ENCODE measurements at places on chromosomes 13 and 19. TPM values are rescaled to one million over a fixed set of nuclear protein-coding genes. Genes with fewer than 3 reads are reported as not detected.

NTN5 gene
- total RNA-seq = not detected

- no peak for DNase-seq
These were observed 221.0 kb downstream of the EFNB2 start for GRCh38 chr13:106314417-106314816.

- DNase-seq = no peak
These were observed 20.3 kb upstream of the TMTC4 start for GRCh38 chr13:100694722-100695508.

- DNase-seq = no peak
These were observed 514.0 kb downstream of the KLF5 start for GRCh38 chr13:73572824-73573223.

GRCh38 chr19:30074741-30075715, 133.0 kb downstream of the URI1 start:
- no peak for DNase-seq

GRCh38 chr19:7852851-7853769, 21.1 kb downstream of the PRR36 start:
- peak; percentile 72 for DNase-seq

KLK3 gene
- total RNA-seq = not detected

MATK gene
- total RNA-seq = 0.64 TPM

FGF21 gene
- not detected for total RNA-seq

- no peak for DNase-seq
These were observed 56.9 kb upstream of the LRCH1 start for GRCh38 chr13:46496086-46496485.

GRCh38 chr19:28351761-28352160, 861.2 kb downstream of the UQCRFS1 start:
- no peak for DNase-seq

DNA sequence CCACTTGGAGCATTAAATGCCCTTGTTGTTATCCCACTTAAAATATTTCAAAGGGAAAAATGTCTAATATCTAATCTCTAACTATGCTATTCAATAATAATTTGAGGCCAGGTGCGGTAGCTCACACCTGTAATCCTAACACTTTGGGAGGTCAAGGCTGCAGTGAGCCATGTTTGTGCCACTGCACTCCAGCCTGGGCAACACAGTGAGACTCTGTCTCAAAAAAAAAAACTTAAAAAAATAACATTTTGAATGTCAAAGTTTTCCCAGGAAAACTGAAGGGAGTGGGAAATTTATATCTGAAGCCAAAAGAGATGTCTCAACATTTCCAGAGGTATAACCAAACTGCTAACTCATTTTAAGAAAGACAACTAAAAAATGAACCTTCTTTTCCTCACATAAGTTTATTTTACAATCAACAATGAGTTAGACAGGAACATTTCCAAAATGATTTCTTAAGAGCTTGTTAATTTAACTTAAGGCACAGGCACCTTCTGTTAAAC, 47.9 kb downstream of the CAB39L start:
- no peak for DNase-seq

FXYD7 gene
- not detected for total RNA-seq

JSRP1 gene
- not detected for total RNA-seq

- no peak for DNase-seq
These were observed 134.0 kb downstream of the COG6 start for GRCh38 chr13:39789451-39789850.

GRCh38 chr13:93218583-93218982, 8.0 kb upstream of the GPC6 start:
- DNase-seq = no peak

DNA sequence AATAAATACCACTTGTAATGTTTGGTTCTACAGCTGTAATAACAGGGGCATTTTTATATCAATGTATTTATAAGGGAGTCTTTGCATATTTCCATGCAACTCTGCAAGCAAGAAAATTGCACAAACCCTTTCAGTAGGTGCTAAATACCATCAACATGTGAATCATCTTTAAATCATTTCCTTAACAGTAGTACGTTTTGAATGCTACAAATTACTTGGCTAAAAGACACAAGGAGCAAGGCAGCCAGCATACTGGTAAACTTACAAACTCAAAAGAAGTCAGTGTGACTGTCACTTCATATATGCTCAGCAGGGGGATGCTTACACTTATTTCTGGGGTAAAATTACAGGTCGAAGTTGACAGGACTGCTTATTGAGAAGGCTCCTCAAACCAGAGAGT, 402.4 kb downstream of the EFNB2 start:
- peak; percentile 73 for DNase-seq

DNA sequence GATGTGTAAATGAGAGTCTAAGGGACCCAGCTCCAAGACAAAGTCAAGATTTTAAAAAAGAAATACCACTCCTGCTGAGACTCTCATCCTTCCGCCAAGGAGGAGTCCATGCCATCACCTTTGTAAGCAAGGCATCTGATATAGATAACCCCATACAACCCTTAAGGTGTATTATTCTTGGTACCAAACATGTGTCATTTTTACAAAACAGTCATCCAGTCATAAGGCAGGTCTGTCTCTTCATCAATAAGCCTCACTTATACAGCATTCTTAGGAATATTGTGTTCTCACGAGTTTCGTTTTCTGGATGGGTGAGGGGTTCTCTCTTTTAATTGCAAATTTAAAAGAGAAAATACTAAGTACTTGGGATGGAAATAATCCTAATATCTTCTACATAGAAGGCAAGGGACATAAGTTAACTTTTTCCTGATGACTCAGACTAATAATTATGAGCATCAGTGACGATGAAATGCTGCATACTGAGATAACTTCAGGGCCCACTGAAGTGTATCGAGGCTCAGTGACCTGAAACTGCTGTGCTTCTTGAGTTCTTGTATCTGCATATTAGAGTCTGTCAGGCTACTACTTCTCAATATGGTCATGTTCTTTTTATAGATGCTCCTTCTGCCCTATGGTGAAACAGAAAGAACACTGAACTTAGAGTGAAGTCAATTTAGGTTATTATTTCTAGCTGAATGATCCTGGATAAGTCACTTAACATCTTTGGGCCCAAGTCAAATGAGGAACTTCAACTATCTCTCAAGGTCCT, 166.6 kb downstream of the KLF12 start:
- no peak for DNase-seq

URAD gene
- total RNA-seq = not detected

GRCh38 chr13:113546571-113547237, 37.8 kb upstream of the TFDP1 start:
- peak; percentile 30 for DNase-seq

DNA sequence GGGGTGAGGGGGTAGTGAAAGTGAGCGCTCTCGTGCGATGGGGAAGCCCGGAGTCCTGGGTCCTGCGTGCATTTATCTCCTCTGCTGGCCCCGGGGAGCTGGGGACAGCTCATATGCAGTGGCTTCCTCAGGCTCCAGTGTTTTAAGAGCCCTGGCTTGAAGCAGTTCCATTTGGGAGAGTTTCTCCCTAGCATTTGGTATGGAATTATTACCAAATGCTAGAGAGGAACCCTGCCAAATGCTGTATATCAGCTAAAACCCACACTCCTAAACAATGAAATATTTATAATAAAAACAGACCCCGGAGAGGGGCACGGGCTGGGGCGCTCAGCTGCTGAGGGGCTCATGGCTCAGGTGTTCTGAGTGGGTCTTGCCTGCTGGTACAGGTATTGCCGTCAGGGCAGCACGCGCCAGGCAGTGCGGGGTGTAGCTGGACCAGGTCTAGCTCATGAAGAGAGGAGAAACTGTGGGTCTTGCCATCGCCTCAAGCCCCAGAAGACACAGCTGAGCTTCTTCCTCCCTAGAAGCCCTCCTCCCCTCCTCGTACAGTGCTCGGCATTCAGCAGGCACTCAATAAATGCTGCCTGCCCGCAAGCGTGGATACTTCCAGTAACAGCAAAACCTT, 163.6 kb upstream of the ZNF536 start:
- DNase-seq = no peak

DNA sequence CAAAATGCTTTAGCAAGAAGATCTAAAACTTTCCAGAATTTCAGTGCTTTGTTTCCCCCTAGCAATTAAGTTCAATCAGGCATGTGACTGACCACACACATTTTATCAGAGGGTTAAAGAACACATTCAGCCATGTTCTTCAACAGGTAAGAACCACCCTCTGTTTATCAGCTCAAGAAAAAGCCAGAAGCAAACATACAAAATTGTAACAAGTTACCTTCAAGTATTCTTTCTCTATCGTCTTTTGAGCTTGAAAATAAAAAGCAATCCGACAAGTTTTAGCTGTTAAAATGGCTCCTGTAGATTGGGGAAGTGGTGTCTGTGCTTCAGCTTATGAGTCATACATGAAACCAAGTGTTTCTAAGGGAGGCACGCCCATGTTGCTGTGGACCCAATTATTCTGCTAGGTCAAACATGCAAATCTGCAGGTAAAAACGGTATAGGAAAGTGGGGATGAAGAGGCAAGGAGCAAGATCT, at the start of gene ELF1:
Gene ELF1 (minus strand): TSS at position 306 of the 477 bp plus-strand sequence. CDS start 37,262 bp downstream, outside the sequence.
- peak; percentile 79 for DNase-seq

DNA sequence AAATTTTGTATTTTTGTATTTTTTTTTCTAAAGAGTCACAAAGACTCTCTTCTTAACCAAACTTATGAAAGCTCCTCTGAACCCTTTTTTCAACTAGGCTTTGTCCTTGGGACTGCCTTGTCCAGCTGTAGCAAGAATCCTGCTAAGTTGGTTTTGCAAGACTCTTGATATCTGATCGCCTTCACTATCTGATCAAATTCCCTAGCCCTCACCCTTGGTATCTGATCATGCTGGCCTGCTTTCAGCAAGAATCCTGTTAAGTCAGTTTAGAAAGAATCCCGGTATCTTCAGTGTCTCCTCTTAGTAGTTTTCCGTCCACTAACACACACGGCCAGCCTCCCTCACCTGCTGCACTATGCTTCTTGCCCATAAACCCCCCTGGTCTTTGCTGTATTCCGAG, 1.9 kb upstream of the SIGLEC5 start:
- no peak for DNase-seq

DNA sequence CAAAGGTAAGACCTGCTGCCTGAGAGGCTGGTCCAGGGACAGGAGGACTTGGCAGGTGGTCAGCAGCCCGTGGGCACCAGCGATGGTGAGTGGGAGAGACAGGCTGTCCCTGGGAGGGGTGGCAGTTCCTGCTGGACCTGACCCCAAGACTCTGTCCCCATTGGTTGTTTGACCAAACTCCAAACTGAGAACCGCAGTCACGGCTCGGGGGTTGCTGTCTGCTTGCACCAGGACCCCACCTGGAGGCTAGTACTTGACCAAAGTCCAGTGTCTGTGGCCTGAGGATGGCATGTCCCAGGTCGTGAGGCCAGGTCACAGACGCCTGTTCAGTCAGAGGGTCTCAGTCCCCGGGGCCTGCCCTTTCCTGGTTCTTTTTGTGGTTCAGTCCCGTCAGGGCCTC, 9.9 kb upstream of the ZNF14 start:
- DNase-seq = no peak

CATSPERD gene
- total RNA-seq = not detected

DNA sequence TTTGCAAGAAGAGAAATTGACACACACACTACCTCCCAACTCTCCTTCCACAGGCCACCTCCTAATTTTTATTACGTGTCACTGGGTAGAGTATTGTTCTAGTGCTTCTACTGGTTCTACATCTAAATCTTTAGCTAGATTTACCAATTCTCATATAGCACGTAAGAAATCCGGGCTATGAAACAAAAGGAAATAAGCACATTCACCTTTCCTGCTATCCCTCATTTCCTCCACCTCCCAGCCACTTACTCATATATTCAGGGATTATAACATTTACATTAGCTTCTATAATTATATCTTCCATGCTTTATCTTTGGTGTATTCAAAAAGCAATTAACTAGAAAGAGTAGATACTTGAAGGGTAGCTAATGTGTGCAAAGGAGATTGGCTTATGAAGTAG, 39.7 kb downstream of the USP12 start:
- peak; percentile 52 for DNase-seq

DIRAS1 gene
- total RNA-seq = 0.13 TPM

DNA sequence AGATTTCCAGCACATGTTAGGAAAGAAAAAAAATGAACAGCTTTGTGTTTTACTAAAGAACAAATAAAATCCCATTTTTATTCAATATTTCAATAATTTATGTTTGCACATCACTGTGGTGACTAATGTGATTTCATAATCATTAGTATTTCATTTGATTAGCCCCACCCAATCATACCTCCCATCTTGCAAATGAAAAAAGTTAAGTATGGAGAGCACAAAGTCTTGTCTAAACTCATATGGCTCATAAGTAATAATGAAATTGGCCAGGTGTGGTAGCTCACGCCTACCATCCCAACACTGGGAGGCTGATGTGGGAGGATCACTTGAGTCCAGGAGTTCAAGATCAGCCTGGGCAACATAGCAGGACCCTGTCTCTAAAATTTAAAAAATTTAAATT, 3.8 kb downstream of the ZNF490 start:
- no peak for DNase-seq

PEG3 gene
- total RNA-seq = 0.89 TPM

- no peak for DNase-seq
These were observed at the start of gene TNNI3 for GRCh38 chr19:55157064-55157908. Gene TNNI3, minus strand, starts transcription at chr19:55157732. Its CDS starts 143 bp downstream, at chr19:55157589.

GRCh38 chr13:38308736-38309135, 40.9 kb upstream of the UFM1 start:
- DNase-seq = no peak

PABPC3 gene
- under 0.01 TPM for total RNA-seq

GRCh38 chr13:111861766-111862366, 205.1 kb upstream of the SOX1 start:
- no peak for DNase-seq
